CD14-positive monocyte (primary cell): ENCODE measurements at places on chromosomes 2 and 18.

GRCh38 chr2:42724886-42725285 is 39.0 kb downstream of the OXER1 start:
- DNase-seq: peak; percentile 21

DNA sequence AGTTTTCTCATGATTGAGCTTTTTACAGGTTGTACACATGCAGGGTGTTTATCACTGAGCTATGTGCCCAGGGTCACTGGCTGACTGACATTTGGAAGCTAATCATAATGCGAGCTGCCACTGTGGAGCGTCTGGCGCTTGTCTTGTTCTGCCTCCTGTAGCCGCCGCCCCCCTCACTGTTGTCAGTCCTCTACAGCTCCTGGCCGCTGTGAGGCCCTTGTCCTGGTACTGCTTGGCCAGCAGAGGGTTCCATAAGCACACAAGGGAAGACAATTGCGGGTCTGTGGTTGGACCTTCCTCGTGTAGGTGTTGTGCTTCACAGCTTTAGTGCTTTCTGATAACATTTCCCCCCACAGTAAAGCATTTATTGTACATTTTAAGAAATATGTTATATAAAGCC is 105.6 kb upstream of the LDLRAD4 start:
- DNase-seq: no peak

DNA sequence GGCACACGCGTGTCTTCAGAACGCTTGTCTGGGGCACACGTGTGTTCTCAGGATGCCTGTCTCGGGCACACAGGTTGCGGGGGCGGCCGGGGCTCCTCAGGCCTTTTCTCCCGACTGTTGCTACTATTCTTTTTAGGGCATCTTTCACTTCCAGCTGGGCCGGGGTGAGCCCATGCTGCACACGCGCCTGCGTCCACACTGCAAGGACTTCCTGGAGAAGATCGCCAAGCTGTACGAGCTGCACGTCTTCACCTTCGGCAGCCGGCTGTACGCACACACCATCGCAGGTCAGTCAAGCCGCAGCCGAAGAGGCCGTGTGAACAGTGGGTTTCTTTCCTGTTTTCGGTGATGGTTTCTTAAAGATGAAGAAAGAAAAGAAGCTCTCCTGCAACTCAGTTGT is 25.0 kb downstream of the CTDP1 start:
- DNase-seq: no peak

DNA sequence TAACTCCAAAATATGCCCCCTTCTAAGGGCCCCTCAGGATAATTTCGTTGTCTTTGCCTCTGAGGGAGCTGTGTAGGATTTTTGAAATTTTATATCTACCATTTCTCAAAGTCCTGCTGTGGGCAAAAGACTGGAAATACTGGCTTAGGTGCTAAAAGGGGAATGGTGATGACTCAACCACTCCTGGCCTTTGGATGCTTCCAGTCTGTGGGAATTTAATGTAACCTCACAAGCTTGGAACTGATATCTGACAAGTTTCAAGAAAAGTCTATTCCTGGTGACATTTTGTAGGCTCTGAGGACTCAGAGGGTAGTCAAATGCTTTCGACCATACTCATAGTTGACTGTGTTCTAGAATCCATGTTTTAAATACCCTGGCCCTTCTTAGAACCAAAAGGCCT is 3.4 kb upstream of the APCDD1 start:
- DNase-seq: no peak

DNA sequence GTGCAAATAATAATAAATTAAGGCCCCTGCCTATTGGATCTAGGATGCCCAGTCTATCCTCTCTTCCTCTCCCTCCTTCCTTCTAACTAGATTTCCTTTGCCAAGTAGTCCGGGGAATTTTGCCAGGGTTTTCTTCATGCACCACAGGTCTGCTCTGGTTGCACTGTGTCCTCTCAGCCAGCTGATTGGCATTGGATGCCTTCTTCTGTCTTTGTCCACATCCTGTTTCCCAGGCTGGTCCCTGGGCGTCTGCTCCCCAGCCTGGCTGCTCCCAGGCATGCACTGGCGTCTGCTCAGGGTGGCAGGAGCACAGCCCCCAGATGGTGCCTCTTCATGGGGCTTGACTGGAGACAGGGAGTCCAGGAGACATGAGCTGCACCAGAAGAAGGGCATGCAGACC is 66.4 kb downstream of the GALR1 start:
- DNase-seq: no peak

GRCh38 chr18:35110554-35111485 is 69.6 kb downstream of the MAPRE2 start:
- DNase-seq: no peak
